ENCODE measurements at places on chromosomes 11 and 22.
A peak's percentile ranks its signal among the peaks of the same experiment; 100 is the strongest.

- DNase-seq: peak; percentile 93
Measured at GRCh38 chr22:46069521-46070214, 80.7 kb upstream of the PPARA start.

DNA sequence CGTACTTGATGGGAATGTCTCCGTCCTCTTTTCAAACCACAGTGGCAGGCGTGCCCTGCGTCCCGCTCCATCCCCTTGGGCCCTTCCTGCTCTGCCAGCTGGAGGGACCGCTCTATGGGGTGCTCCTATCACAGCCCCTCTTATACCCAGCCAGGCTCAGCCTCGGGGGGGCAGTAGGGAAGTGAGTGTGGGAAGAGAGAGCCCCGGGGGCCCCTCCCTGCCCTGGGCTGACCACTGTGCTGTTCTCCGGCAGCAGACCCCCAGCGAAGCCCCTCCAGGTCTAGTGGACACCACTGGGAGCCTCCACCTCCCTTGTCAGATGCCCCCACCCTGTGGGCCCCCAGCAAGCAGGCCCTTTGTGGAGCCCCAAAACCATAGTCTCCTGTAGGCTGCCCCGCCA lies 572.5 kb downstream of the BRD1 start:
- DNase-seq: no peak

DNA sequence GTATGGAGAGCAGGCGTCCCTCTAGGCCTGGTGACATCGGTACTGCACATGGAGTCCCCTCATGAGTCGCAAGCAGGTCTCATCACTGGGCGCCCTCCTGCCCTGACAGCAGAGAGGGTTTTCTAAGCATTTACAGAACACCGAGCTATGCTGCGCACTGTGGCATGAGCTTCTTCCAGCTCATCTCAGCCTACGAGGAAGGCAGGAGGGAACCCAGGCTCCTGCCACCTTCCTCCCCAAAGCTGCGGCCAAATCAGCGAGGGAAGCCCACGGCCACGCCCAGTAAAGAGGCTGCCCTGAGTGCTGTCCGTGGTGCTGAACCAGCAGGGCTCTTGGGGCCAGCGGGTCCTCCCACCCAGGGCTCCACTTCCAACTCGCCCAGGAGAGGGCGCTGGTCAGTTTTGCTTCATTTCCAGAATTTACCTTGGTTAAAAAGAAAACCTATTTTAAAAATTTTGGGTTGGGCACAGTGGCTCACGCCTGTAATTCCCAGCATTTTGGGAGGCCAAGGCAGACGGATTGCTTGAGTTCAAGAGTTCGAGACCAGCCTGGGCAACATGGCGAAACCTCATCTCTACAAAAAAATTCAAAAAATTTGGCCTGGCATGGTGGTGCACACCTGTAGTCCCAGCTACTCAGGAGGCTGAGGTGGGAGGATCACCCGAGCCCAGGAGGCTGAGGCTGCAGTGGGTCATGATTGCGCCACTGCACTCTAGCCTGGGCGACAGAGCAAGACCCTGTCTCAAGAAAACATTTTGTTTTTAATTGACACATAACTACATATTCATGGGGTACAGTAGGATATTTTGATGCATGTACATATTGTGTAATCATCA lies 34.2 kb downstream of the PHF21B start:
- no peak for DNase-seq

DNA sequence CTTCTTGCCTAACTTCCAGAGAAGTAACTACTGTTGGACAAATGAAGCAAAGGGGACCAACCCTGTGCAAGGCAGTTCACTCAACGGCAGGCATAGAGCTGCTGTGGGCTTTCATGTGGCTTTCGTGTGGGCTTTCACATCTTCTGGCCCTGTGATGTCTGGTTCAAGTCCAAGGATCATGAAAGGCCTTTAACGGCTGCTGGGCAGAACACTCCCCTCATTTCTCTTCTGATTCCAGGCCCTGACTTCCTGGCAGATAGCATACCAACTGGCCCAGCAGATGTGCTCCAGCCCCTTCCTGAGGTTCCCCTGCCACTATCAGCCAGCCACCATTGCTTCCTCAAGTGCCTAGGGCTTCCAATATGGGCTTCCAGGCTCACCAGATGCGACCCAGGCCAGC lies 28.7 kb upstream of the CTR9 start:
- no peak for DNase-seq

DNA sequence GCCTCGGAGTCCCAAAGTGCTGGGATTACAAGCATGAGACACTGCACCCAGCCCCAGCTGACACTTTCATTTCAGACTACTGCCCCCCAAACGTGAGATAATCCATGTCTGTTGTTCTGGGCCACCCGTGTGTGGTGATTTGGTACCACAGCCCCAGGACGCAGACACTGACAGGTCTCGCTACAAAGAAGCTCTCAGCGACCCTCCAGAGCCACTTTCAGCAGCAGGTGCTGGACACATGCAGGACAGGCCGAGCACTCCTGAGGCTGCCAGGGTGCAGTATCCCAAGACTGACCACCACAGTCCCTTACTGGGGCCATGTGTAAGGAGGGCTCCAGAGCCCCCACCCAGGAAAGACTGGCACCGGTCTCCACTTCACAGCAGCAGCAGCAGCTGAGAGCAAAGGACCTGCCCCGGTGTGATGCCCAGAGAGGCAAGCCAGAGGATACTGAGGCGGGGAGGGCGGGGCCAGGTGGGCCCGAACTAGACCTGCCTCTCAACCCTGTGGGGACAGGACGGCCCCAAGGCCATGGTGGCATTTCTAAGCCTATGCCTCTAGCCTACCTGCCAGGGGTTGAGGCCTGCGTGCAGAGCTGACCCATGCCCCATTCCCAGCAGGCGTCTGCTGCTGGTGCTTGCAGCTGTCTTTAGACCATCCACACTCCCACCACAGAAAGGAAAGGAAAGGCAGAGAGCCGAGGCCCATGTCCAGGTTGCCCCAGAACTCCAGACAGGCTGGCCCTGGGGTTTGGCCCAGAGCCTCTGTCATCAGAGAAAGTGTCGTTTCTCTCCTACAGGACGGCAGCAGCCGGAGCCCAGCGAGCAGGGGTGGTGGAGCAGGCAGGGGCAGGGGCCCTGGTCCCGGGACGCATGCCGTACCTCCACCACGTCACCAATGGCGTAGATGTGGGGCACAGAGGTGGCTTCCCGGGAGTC lies 28.0 kb upstream of the GNB1L start:
- DNase-seq: no peak

GRCh38 chr11:67022961-67023956 lies at the start of gene SYT12:
Gene SYT12, plus strand, starts transcription at chr11:67023134. Its CDS starts 7,011 bp downstream, at chr11:67030145.
- DNase-seq: no peak

GRCh38 chr11:111549869-111550203 lies 9.3 kb downstream of the LAYN start:
- DNase-seq: no peak

- no peak for DNase-seq
Measured at GRCh38 chr22:23080613-23081290, 10.4 kb downstream of the GNAZ start.

DNA sequence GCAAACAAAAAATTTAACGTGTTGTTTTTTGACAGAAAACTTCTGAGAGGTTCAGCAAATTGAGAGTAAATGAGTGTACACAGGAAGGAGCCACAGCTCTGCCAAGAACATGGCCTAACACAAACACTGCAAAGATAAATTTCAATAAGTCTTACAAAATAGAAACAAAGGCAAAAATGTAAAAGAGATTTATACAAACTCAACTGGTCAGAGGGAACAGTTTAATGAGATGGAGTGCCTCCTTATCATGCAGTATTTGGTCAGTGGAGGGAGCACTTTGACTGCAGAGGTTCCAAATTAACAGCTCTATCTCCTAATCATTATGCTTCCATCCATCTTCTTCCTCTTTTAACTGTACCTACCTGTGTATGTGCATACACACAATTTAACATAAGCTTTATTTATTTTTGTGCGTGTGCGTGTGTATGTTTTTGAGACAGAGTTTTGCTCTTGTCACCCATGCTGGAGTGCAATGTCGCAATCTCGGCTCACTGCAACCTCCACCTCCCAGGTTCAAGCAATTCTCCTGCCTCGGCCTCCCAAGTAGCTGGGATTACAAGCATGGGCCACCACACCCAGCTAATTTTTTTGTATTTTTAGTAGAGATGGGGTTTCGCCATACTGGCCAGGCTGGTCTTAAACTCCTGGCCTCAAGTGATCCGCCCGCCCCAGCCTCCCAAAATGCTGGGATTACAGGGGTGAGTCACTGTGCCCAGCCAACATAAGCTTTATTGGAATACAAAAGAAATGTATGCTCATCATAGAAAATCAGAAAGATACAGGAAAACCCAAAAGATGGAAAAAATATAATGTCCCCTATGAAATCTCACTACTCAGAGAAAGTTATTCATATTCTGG lies 111.9 kb downstream of the MRTFA start:
- no peak for DNase-seq

GRCh38 chr11:119065369-119065768 lies 2.2 kb upstream of the VPS11 start:
- no peak for DNase-seq

- no peak for DNase-seq
Measured at GRCh38 chr11:105392556-105392955, 217.3 kb upstream of the GRIA4 start.

GRCh38 chr22:31055117-31055634 lies 25.9 kb upstream of the SMTN start:
- no peak for DNase-seq

DNA sequence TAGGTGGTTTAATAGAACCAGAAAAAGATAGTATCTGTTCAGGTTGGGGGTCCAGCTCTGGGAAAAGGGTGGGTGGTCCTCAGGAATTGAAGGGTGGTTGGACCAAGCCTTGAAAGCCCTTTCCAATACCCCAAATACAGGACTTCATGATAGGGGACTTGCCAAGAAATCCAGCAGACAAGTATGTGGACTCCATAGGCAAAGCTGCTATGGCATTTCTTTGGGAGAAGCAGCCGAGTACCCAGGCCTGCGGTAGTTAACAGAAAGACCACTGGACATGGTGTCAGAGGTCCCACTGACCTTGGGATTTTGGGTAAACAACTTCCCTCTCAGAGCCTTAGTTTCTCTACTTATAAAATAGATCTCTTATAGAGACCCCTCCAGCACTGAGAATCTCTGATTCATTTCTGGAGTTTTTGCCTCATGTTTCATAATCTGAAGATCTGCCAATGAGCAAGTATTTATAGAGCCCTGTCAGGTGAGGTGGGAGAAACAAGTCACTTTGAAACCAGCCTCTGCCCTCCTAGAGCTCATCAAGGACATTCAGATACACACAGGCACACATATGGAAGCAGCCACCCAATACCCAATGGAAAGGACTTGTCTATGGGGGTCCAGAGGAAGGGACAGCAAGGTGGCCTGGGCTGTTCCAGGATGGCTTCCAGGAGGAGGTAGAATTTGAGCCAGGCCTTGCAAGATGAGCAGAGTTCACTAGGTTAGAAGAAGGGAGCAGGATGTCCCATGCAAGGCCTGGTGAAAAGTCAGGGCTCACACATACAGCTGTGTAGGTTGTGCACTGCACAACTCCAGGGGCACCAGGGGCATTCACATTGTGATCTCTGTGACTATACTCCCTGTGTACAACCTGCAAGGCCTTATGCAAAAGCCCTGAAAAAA lies 31.0 kb upstream of the ACCSL start:
- DNase-seq: no peak

DNA sequence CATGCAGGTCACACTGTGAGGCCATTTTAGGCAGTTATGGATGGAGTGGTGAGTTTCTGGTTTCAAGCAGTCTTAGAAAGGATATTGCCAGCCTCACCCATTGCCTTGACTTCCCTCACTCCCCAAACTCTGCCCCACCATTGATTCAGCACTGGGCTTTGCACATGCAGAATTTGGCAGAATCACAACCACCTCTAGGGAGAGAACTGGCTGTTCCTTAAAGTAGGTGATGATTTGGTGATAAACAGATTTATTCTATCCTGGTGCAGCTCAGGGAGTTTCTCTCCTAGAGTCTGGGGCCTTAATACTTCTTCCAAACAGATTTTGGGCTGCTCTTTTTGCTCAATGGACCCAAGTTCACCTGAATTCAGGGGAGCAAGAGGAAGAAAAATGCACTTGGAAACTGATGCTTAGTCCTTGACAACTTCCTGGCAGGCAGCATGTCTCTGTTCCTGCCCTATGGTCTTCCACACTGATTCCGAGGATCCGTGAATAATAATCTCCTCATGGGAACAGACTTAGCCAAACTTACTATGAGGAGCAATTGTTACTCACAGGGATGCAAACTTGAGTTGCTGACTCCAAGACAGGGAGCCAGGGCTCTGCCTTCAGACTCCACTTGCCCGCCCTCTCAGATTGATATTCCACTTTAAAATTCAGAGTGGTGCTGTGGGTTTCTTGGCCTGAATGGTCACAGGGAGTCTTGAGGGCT lies 129.7 kb upstream of the PARVA start:
- no peak for DNase-seq

DNA sequence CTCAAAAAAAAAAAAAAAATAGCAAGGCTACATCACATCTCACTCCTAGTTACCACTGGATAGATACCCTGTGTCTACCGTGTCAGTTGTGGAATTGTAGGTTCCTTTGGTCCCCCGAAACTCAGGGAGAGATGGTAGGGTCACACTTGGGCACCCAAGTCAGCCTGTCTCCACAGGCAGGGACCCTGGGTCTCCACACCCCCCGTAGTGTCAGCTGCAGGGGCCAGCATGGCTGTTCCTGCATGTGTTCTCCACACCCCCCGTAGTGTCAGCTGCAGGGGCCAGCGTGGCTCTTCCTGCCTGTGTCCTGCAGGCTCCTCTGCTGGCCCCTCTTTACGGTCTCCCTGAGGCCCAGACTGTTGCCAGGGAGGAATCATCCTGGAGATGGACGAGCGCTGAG lies 282.1 kb downstream of the BRD1 start:
- no peak for DNase-seq

DNA sequence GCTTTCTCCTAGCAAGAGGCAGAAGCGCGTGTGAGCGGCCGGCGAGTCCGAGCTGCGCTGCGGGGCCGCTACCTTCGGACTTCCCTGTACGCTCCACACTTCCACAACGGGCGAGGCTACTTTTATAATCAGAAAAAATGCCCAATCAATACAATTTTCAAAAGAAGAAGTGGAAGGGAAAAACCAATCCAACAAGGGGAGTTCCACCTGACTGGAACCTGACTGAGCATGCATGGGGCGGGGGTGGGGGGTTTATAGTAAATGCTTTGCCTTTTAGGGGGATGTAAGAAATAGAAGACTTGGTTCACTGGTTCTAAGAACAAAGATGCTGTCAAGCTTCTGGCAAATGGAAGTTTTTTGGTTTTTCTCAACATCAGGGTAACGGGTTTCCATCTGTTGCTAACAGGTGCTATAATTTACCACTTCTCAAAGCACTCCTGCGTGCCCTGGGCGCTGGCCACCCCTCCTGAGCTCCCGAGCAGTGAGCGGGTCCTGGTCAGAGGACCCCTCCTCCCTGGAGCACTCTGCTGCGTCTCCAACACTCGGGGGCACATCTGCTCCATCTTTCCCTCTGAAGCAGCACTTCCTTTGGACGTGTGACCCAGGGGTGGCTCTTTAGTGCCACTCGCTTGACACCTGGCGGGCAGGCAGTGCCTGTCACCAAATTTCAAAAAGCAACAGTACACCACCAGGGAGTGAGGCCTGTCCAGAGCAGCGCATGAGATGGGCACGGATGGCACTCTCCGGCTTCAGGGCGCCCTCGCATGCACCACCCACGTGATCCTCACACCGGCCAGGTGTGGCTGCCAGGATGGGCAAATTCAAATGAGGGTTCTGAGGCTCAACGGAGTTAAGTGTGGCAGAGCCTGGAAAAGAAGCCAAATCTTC lies 21.6 kb upstream of the BID start:
- DNase-seq: no peak

- peak; percentile 58 for DNase-seq
Measured at GRCh38 chr11:16925561-16926065, 88.6 kb downstream of the PLEKHA7 start.

GRCh38 chr22:29146091-29146560 lies 59.6 kb upstream of the EMID1 start:
- no peak for DNase-seq

- DNase-seq: no peak
Measured at GRCh38 chr11:58195939-58196338, 7.1 kb downstream of the OR9Q2 start.
